ENCODE measurements at places on chromosomes 13 and 19. TPM values are rescaled to one million over a fixed set of nuclear protein-coding genes. Genes with fewer than 3 reads are reported as not detected.

PEG3 gene
- total RNA-seq = 63.5 TPM

PLK5 gene
- total RNA-seq = 0.31 TPM

SCN1B gene
- 1.6 TPM for total RNA-seq

GAMT gene
- total RNA-seq = 15.0 TPM

Measured in parietal lobe (tissue), 2 donors.